ENCODE measurements at places on chromosomes 5 and 9.

GRCh38 chr5:111743988-111744387 lies 13.0 kb downstream of the NREP start:
- DNase-seq: no peak

DNA sequence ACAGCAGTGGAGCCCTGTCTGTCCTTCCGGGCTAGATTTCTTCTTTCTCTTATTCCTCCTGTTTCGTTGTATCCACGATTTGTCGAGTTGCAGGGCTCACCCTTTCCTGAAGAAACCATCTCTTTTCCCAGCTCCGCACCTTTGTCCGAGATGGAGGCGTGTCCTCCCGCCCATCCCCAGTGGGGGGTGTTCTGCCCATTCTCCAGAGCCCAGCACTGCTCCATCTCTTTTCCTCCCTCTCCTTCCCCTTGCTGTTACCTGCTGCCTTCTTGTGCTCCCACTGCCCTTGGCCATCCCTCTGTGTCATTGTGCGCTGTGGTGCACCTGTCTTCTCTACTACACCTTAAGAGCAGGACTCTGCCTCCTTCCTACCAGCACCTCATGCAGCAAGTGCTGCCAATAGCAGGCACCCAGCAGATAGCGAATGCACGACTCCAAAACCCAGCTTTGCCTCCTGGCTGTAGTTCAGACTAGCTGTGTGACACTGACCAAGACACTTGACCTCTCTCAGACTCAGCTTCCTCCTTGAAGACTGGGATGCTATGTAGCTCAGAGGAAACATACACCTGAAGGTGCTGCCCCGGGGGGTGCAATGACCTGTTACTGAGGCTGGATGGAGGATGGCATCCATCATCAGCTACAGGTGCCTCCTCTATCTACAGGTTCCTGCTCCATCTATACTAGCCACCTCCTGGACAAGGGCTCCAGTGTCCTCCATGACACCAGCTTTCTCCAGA lies 8.9 kb downstream of the OR13J1 start:
- no peak for DNase-seq

DNA sequence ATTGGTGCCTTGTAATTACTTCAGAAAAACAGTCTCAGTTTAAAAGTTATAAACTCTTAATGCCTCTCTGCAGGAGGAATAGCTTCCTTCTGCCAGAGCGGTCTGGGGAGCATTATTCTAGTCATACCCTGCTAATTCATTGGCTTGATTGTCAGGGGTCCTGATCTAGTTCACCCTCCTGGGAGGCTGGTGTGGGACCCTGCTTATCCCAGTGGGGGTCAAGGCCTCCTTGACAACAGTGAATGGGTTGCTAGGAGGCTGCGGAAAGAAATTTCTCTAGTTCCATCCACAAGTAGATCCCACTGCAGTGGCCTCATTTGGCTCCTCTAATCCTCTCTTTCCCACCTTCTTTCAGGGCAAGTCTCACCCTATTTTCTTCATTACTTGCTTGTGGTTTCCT lies 105.7 kb downstream of the TMC1 start:
- DNase-seq: no peak

DNA sequence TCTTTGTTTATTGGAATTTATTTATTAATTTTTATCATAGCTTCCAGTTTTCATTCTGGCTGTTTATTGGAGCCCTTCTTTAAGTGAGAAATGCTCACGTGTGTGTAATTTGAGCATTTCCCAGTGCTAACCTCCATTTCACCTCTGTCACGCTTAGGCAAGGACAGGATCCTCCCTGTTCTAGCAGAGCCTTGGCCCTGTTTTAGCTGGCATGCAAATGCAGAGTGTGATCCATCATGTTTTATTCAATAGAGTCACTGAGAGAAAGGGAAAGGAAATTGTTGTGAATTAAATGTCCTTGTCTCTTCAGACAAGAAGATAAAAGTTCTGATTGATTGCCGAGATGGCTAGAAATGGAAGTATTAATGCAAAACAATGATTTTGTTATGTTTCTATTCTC lies 137.3 kb upstream of the ACO1 start:
- DNase-seq: no peak

DNA sequence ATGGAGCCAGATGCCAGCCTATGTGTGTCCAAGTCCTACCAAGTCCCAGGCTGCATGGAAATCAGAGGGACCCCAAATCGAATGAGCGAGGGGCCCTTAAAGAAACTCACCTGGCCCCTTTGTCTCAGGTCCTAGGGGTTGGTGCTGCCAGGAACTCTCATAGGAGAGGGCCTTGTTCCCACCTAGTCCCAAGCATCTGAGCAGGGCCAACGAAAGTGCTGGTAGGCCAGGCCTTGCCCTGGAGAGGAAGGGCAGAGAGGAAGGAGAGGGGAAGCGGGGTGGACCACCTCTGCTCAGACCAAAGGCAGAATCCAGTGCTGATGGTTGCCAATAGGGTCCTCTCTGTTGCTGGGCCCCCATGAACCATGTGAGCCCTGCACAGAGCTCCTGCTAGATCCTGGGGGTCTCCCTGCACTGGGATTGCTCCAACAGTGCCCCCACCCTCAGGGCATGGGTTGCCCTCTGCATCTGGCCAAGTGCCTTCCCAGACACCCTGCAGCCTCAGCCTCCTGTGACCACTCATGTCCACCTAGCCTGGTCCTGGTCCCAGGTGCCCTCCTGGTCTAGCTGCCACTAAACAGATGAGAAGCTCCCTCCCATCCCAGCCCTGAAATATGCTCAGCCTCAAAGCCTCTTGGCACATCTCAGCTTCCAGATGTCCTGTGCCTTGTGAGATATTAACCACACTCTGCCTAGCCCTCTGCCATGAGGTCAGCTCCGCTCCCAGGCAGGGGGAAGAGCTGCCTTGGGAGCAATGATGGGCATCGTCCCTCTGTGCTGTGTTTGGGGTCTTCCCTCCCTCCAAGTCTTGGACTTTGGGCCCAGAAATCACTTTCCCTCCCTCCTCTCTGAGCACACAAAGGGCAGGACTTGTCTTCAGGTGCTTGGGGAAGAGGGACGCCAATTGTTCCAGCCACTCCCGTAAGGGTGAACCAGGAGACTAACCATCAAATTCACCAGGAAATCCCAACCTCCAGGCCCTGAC lies 109.6 kb downstream of the ADAMTS2 start:
- DNase-seq: no peak

GRCh38 chr5:171830686-171831085 lies 45.1 kb downstream of the SMIM23 start:
- no peak for DNase-seq

DNA sequence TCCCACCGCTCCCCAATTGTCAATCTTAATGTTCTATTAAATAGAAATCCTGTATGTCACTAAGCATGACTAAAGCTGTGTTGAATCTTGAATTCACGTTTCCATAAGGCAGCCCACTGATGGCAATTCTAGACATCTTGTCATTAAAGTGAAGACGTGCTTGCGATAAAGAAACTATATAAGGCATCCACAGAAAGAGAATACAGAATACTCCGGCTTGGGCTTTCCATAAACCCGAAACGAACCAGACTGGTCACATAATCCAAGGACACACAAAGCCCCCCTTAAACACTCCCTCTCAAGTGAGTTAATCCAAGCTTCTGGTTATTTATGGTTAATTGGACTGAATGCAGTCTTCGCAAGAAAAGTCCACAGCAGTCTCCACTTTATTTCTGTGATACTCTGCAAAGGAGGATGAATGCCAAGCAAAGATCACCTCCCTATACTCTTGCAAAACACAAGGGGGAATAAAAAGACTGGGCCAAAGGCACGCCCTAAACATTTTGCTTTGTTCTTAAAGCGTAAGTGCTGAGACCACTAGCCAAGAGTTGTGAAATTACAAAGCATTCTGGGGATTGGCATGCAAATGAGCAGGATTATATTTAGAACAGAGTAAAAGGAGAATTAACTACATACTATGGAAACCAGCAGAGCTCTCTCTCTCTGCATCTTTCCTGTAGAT lies 54.7 kb downstream of the DPYSL3 start:
- DNase-seq: no peak

GRCh38 chr5:158899792-158900191 lies 199.9 kb downstream of the EBF1 start:
- DNase-seq: no peak

DNA sequence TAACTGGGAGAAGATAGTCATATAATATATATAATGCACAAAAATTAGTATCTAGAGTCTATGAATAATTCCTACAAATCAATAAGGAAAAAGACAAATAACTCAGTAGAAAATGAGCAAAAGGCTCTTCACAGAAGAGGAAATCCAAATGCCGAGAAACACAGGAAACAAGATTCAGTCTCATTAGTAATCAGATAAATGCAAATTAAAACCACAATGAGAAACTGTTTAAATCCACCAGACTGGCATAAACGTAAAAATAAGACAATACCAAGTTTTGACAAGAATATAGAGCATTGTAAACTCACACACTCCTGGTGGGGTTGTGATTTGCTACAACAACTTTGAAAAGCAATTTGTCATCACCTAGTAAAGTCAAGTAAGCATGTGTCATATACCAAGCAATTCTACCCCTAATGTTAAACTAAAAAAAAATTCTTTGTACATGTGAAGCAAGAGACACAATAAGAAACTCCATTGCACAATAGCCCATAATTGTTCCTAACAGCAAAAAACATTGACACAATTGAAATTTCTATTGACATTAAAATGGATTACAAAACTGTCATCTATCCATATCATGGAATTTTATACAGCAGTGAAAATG lies 21.0 kb upstream of the UBLCP1 start:
- DNase-seq: no peak

DNA sequence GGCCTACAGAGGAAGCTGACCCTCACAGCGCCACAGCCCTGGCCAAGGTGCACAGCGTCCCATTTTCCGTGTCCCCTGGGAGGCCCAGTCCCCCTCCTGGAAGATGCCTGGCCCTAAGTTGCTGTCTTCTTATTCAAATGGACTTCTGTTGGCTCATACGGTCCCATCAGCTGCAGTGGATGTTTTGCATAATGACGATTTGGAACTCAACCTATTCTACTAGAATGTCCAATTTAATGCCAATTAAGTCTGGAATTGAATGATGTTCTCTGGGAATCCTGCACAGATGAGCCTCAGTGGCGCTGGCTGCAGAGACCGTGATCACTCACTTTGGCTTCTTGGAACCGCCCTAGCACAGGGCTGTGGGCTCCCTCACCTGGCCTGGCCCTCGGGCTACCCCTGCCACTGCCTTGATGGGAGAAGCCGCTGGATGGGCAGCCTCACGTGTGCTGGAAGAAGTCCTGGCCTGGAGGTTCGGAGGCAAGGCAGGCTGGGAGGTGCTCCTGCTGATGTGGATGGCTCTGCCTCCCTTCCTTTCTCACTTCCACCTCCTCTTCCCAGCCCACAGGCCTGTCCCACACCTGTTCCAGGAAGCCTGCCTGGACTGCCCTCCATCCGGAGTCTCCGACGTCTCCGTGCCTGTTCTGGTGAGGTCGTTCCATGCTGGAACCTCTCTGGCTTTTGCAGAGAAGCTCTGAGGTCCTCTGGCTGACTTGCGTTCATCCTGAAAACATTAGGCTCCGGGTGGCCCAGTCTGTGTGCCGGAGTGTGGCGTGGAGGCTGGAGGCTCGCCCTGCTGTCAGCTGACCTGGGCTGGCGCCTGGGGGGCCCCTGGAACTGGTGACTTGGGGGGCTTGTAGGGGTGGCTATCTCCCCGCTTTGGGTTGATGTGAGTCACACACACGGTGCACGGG lies 147.1 kb downstream of the RXRA start:
- no peak for DNase-seq

DNA sequence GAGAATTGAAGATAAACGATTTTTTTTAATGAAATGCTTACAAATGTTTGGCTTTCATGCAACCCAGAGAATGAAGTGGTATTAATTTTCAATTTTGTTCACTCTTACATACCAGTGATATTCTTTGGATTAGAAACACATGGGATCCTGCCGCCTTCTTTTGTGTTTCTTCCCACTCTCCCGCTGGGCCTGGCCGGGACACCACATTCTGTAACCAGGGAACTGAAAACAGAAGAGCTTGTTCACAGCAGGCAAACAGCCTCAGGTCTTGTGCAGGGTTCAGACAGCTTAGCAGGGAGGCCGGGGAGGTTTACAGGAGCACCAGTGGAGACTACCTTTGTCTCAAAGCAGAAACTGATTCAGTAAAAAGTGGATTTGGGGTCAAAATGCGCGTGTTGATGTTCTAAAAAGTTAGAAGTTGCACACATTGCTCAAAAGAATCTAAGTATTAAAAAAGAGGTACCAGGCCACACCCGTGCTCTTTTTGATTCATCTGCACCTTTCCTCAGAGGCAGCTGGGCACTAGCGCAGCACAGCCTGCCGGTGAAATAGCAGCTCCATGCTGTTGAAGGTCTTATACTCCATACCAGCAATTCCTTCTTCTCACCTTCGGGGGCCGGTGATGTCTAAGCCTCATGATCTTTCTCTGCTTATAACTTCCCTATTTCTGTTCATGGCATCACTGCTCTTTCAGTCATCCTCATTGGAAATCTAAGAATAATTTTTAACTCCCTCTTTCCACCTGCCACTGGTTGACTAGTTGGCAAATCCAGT lies 67.1 kb downstream of the GRAMD2B start:
- no peak for DNase-seq

DNA sequence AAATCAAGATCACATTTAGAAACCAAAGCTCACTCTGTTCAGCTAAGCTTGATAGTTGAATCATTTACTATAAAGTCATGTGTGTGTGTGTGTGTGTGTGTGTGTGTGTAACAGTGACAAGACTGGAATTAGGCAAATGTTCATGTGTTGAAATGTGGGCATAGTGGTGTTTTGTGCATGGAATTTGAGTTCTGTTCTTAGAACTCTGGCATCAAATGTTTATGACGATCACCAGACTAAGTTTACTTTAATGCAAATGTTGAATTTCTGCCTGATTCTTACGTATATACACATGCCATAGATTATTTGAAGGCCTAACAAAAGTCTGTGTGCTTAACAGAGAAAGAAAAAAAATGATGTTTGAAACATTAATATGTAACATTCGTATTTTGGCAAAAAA lies 72.8 kb upstream of the COL5A1 start:
- DNase-seq: no peak

DNA sequence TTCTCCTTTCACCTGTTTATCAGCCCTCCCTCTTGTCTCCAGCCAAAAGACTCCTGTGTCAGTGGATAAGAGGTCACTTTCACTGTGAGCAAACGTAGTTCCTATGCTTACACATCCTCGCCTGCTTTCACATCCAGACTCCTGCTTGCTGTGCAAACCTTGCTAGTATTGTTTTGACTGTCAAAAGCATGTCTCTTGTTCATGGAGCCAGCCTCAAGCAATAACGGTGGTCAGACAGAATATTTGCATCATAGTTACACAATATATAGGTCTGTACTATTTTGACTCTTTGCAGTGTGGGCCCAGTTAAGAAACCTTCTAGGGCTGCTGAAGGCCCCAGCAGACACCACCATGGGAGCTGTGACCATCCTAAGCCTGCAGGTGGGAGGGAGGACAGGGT lies 420.0 kb downstream of the SEMA5A start:
- DNase-seq: no peak

GRCh38 chr9:95807326-95807947 lies 68.1 kb upstream of the ERCC6L2 start:
- no peak for DNase-seq

- DNase-seq: no peak
Observed at GRCh38 chr9:6714176-6714575, 43.6 kb upstream of the KDM4C start.
